Cortex of kidney (tissue), 1 donor: ENCODE measurements at places on chromosomes 6 and 20.

DNA sequence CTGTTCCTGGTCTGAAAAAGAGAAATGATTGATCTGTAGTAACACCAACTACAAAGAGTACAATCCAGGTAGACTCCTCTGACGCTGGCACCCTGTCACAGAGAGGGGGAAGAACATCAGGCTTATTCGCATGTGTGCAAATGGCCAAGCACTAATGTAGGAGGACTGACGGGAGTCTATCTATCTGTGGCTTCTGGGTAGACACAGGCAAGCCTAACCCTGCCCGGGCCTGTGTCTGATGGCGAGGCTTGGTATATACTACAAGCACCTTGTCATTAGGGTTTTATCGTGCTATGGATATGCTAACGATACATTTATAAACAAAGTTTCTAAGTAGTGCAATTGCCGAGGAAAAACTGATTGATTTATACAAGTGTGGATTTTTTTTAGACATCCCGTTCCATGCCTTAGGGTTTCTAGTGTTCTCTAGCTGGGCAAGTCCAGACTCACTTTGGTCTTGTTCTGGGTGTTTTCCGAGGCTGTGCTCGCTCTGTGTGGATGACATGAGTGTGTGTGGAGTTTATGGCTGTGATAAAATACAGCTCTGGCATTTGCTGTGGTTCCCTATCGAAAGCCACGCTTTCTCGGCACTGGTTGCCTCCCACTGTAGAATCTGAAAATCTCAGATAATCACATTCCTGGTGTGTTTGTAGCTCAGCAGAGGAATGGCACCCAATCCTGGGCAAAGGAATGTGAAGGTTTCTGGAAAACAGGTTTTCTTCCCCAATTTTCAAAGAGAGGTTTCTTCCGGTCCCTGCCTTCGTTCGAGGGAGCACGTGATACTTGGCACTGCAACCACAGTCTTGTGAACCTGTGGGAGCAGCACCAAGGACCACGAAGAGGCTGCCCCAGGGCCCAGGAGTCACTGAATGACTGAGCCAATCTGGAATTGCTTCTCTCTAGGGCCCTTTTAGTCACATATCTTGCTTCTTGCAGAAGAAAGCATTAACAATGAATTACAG lies 67.5 kb upstream of the EDN1 start:
- DNase-seq, result no peak

- no peak for DNase-seq
These were observed 53.4 kb upstream of the GATA5 start for GRCh38 chr20:62528983-62529891.

DNA sequence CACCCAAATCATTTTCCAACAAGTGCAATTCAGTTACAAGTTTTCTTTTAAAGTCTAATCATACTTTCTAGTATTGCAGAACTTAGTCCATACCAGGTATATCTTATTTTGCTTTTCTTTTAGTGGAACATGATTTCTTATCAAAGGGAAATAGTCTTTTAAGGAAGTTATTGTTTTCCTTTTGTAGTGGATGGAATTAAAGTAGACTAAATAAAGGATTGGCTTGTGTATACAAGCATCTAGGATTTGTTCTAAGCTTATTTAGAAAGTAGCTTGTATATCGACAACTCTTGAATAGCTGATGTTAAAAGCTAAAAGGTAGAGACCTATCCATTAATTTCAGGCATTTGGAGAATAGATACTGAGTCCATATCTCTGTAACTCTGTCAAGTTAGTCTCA lies 14.8 kb downstream of the DCBLD1 start:
- DNase-seq, result no peak

- DNase-seq, result no peak
These were observed 10.3 kb downstream of the GFRA4 start for GRCh38 chr20:3652676-3653596.

GRCh38 chr6:116217069-116217468 lies 36.8 kb downstream of the TSPYL4 start:
- DNase-seq, result no peak

GRCh38 chr6:85641897-85642773 lies 551 bp downstream of the SYNCRIP start:
- DNase-seq, result no peak

GRCh38 chr6:170596426-170596825 lies 12.0 kb upstream of the PDCD2 start:
- no peak for DNase-seq

DNA sequence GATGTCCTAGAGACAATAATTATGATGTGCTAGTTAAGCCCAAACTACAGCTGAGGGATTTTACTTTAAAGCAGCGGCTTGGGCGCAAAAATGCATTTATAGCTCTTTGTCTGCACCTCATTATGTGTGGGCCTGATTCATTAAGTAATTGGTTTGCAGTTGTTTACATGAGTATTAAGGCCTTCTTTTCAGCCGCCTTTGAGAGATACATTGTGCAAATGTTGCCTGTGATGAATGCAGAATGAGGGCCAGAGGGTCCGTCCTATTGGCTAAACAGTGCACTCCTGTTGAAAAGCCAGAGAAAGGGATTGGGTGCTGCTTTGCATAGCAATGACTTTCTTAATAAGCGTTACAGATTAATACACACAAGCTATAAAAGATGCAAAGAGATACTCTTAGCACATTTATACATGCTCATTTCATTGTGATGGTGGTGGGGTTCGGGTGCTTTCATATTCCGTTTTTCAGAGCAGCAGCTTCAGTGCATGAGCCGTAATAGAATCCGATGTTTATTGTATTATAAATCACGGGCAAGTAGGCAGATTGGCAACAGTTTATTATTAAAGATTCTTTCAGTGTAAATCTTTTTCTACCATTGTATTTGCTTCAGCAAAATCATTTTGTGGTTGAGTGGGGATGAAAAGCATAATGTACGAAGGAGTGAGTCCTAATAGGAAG lies 68.2 kb upstream of the XRN2 start:
- DNase-seq, result no peak

GRCh38 chr6:126764104-126764503 lies 354.4 kb upstream of the RSPO3 start:
- no peak for DNase-seq

- DNase-seq, result no peak
These were observed 775.1 kb upstream of the NRSN1 start for GRCh38 chr6:23350752-23351453.

DNA sequence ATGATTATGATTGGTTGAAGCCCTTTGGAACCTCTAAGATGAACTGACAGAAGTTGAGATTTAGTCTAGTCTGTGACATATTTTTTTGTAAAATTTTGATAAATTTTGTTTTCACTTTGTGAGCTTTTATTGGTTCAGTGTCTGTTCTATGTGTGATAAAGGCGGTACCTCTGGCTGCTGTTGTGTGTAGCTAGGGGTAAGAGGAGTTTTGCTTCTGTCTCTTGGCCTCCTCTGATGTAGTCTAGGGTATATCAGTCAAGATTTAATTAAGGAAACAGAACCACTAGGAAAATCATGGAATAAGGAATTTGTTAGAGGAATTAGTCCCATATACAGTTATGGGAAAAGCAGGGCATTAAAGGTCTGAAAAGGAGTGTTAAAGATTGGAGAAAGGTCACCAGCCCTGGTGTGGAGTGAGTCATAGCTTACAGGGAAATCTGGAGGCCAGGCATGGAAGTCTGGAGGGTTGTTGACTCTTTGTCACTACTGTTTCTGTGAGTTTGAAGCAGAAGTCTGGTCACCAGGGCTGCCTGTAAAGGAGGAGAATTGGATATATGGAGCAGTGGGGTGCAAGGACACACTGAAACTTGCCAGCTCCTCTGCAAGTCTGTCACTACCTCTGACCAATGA lies 28.5 kb downstream of the CDC5L start:
- no peak for DNase-seq
